ENCODE measurements at places on chromosomes 4 and X. TPM values are rescaled to one million over a fixed set of nuclear protein-coding genes. Genes with fewer than 3 reads are reported as not detected.

The FAM47A gene
- total RNA-seq: not detected

GRCh38 chr4:177558995-177559394 is 116.8 kb upstream of the AGA start:
- DNase-seq: no peak

The GLRB gene
- not detected for total RNA-seq

- DNase-seq: no peak
Measured at GRCh38 chr4:147839663-147840062, 107.8 kb downstream of the ARHGAP10 start.

The FGFR3 gene
- total RNA-seq: not detected

The RAB41 gene
- total RNA-seq: not detected

DNA sequence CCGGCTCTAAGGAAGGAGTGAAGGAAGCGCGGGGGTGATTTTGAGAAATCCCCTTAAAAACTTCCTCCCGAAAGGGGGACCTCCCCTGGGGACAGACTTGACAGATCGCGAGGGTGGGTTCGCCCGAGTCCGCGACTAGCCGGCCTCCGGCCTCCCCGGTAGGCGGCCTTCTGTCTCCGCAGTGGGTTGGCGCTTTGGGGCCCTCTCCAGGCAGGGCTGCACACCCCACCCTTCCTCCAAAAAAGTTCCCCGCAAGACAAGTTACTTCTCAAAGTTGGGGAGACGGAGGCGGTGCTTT is 24.8 kb downstream of the HOPX start:
- peak; percentile 57 for DNase-seq

The TMPRSS11D gene
- not detected for total RNA-seq

The ARHGAP4 gene
- 341 TPM for total RNA-seq

GRCh38 chr4:128345650-128346049 is 58.0 kb upstream of the PGRMC2 start:
- DNase-seq: no peak

GRCh38 chr4:41177016-41177415 is 37.3 kb downstream of the APBB2 start:
- DNase-seq: no peak

Data from activated naive CD8-positive, alpha-beta T cell treated with anti-CD3 and anti-CD28 coated beads, Interleukin-2, amount 10 ng/mL, durations not matched to agents 7 days and 5 days (primary cell).